ENCODE measurements at places on chromosomes 13 and 19.

GRCh38 chr13:48528720-48529119 is 4.2 kb downstream of the RCBTB2 start:
- no peak for DNase-seq

GRCh38 chr19:35041548-35042055 is at the start of gene HPN:
Gene HPN (plus strand): TSS chr19:35041721. CDS start chr19:35042507, 786 bp downstream.
- no peak for DNase-seq

DNA sequence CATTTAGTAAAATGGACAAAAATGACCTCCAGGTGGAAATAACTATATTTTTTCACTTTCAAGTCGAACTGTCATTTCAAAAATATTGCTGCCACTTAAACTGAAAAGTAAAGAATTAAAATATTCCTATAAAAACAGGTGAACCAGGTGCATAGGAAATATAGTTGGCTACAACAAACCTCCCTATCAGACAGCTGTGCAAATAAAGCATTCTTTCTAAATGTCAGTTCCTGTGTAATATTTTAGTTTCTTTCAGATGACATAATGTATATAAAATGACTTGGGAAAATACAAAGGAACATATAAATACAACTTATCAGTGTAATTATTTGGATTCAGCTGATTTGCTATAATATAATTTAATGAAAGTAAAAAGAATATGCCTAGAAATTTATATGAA is 403.5 kb upstream of the GPC6 start:
- DNase-seq = no peak

- DNase-seq = no peak
Measured at GRCh38 chr13:96771486-96772367, 222.5 kb downstream of the OXGR1 start.

GRCh38 chr19:2089001-2089711 is 7.0 kb downstream of the MOB3A start:
- no peak for DNase-seq

DNA sequence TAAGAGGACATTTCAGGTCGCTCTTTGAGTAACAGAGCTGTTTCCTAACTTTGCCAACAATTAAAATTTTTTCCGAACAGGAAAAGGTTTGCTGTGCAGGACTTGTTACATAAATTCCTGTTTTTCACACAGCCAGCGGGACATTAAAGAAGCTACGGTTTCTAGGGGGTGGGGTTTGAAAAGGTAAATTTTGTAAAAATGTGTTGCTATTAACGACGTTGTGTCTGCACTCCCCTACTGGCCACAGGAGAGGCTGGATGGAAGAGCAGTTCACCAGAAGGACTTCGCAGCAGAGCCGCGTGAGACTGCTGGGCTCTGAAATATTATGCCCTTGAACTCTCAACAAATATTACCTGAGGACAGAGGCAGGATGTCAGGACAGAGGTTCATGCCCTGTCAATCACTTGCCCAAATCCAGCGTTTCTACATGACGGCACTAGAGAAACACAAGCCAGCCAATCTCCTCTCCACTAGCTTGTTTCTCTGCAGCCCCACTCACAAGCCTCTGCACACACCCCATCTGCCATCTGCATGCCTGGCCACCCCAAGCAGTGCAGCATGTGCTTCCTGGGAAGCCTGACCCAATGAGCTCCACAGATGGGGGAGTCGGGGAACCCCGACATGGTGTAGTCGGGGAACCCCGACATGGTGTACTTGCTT is 102.0 kb downstream of the FOXO1 start:
- DNase-seq = no peak

- no peak for DNase-seq
Measured at GRCh38 chr19:343941-344624, 513 bp downstream of the MIER2 start.

DNA sequence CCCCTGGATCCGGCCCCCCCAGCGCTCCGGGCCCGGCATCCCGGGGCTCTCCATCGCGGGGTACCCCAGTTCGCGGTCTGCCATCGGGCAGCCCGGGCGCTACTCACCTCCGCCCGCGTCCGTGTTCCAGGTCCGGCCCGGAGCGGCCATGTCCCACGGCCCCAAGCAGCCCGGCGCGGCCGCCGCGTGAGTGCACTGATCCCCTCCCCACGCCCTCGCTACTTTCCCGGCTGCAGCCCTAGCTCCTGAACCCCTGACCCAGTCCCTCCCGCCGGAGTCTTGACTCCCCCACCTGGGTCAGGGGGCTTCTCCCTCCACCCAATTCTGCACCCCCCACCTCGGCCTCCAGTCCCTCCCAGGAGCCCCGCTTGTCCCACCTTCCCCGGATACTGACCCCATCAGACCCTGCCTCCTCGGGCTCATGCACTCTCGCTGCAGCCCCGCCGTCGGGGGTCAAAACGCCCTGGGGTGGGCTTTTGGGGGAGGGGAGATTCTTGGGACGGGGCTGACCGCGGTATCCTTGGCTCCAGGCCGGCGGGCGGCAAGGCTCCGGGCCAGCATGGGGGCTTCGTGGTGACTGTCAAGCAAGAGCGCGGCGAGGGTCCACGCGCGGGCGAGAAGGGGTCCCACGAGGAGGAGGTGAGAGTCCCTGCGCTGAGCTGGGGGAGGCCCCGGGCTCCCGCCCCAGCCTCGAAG is 566 bp downstream of the HMG20B start:
- no peak for DNase-seq

DNA sequence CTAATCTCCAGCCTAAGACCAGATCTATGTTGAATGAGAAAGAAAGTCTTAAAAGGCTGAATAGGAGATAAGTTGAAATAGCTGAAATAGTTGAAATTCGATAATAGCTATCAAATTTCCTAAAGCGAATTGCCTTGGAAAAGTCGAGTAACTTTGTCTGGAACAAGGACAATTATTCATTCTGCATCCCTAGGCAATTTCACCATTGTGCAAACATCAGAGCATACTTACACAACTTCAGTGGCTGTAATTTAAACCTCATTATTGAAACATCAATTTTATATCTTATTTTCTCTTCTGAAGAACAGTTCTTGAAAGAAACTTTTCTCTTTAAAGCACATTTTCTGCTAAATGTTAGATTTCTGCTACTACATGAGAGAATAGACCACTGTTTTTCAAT is 13.6 kb downstream of the TNFSF13B start:
- no peak for DNase-seq
